ENCODE measurements at places on chromosomes 4 and X.

GRCh38 chr4:91427171-91427570, 876.6 kb upstream of the GRID2 start:
- no peak for DNase-seq

- no peak for DNase-seq
Measured at GRCh38 chr4:176729489-176729888, 63.2 kb downstream of the VEGFC start.

DNA sequence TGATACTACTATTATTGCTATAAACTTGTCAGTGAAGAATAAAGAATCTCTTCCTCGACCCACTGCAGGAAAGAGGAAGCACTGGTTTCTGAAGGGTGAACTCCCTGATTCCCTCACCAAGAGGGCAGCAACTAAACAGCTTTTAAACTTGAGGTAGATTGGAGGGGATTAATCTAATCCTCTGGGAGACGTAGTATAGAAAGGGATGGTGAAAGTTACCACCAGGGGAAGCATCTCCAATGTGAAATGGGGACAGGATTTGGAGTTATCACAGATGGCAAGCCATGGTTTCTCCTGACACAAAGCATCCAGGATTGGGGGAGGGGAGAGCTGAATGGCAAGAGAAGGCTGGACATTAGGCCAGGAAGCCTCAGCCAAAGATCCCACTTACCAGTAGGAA, 62.7 kb upstream of the PTPN13 start:
- DNase-seq, result no peak

- DNase-seq, result no peak
Measured at GRCh38 chr4:17544831-17545234, 29.9 kb downstream of the CLRN2 start.

Data from AG04450 (cell line).